PC-3 (cell line): ENCODE measurements at places on chromosomes 5 and 9. TPM values are rescaled to one million over a fixed set of nuclear protein-coding genes. Genes with fewer than 3 reads are reported as not detected.

GRCh38 chr5:93320920-93321445, 260.0 kb downstream of the NR2F1-AS1 start:
- H3K4me1 ChIP-seq, result no peaks in the 10 kb centered on the region
- no peaks in the 10 kb centered on the region for H3K36me3 ChIP-seq
- H3K4me3 ChIP-seq, result no peak overlapping the region
- no peaks in the 10 kb centered on the region for H3K27me3 ChIP-seq
- no peak for DNase-seq
- no peak overlapping the region for H3K27ac ChIP-seq

- H3K27ac ChIP-seq, result peak overlapping the region; percentile 83; the same call in 1 of the 2 replicates
- no peaks in the 10 kb centered on the region for H3K27me3 ChIP-seq
- no peaks in the 10 kb centered on the region for H3K36me3 ChIP-seq
- no peak for DNase-seq
- H3K4me1 ChIP-seq, result 0 out of 2 replicates have a peak, but pooled peaks cover 8% of the 10 kb centered on the region
These were observed 709 bp downstream of the FANCG start for GRCh38 chr9:35079041-35079425.

DNA sequence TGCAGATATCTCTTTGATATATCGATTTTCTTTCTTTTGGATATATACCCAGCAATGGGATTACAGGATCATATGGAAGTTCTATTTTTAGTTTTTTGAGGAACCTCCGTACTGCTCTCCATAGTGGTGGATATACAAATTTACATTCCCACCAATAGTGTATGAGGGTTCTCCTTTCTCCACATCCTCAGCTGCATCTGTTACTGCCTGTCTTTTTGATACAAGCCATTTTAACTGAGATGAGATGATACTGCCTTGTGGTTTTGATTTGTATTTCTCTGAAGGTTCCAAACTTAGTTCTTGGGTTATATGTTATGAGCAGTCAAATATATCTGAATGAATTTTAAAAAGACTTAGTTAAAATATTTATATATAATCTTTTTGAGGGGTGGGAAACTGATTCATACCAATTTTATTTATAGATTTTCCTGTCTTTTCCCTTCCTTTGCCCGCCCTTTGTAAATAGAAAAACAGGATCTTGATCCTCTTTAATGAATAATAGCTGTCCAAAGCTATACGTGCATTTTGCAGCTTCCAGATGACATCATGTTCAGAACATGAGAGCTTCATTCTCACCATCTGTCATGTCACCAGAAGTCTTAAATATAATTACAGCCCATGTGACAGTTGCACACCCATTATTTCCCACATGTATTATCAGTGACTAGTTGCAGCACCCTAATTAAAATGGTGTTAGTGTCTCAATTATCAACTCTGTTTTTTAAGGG, 6.2 kb upstream of the ARHGEF28 start:
- peaks cover 31% of the 10 kb centered on the region for H3K4me1 ChIP-seq
- H3K27ac ChIP-seq, result peak overlapping the region; percentile 30
- H3K27me3 ChIP-seq, result no peaks in the 10 kb centered on the region
- H3K36me3 ChIP-seq, result no peaks in the 10 kb centered on the region
- no peak overlapping the region for H3K4me3 ChIP-seq
- DNase-seq, result peak; percentile 31

The HTR4 gene
- not detected in 2 replicates for total RNA-seq

The UNC5A gene
- 0.07 and 0.46 TPM in 2 replicates for total RNA-seq

The THBS4 gene
- total RNA-seq, result 0.29 TPM in 1 of 2 replicates, not detected in the other

The PRR7 gene
- 40.6 and 47.2 TPM in 2 replicates for total RNA-seq

The FBP2 gene
- total RNA-seq, result not detected in 2 replicates

DNA sequence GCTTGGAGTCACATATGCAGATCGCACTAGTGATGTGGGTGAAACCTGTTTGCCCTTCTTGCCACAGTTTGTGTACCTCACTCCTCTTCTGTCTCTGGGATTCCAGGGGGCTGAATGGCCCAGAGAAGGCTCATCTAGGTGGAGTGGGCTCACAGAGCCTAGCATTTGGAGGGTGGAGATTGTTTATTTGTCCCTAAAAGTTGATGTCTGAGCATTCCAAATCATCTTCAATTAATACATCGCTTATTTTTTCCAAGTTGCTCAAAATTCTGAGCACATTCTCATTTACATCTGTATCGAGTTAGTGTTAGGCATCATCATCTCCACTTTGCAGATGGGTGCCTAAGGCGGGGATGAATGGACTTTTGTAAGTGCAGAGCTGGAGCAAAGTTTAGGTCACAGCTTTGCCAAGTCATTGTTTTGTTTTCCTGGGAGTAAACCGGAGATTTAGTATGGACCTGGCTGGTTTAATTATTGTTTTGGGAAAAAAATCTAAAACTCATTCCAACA, 2.0 kb downstream of the ABL1 start:
- H3K27me3 ChIP-seq, result no peaks in the 10 kb centered on the region
- H3K36me3 ChIP-seq, result no peaks in the 10 kb centered on the region
- peaks cover 28% of the 10 kb centered on the region for H3K4me1 ChIP-seq
- no peak for DNase-seq
- H3K4me3 ChIP-seq, result peak overlapping the region; percentile 73

The PCDHGC4 gene
- 0.58 and 1.5 TPM in 2 replicates for total RNA-seq

DNA sequence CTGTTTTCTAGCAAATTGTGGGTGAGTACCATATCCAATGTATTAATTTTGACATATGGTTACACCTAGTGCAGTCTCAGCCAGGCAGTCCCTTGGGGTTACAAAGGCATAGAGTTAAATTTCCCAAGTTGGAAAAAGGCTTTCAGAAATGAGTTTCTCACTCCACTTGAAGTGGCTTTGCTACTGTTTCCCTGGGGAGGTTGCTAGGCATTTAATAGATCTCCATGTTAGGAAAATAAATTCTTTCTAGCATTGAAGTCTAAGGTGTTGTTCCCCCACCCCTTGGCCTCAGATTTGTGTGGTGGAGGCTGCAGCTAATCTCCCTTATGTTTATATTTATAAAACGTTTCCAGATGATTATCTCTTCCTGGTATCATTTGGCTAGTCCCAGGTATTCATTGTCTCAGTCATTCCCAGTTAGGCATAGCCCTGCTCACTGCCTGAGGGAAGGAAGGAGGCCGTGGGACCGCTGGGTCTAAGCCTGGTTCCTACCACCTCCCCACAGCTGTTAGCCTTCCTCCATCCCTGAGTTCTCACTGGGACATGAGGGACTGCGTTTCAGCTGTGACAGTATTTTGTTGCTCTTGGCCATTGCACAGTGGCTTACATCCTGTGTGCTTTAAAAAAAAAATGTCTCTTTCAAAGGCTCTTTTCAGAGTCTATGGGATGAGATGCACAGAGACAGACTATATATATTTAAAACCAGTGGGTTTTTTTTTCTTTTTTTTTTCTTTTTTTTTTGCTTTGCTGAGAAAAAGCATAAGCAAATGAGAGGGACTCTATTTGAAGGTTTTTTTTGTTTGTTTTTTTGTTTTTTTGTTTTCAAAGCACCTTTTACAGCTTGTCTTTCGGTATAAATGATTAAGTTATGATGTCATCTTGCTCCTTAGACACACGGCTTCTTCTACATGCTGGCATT, 121.5 kb downstream of the MAST4 start:
- H3K27me3 ChIP-seq, result no peaks in the 10 kb centered on the region
- DNase-seq, result no peak
- H3K36me3 ChIP-seq, result no peaks in the 10 kb centered on the region
- H3K4me3 ChIP-seq, result no peak overlapping the region
- H3K4me1 ChIP-seq, result no peaks in the 10 kb centered on the region

The FOXD4 gene
- total RNA-seq, result 0.80 and 0.98 TPM in 2 replicates

GRCh38 chr5:178349075-178349511, 116.5 kb upstream of the PHYKPL start:
- H3K4me3 ChIP-seq, result no peak overlapping the region
- no peak overlapping the region for H3K27ac ChIP-seq

DNA sequence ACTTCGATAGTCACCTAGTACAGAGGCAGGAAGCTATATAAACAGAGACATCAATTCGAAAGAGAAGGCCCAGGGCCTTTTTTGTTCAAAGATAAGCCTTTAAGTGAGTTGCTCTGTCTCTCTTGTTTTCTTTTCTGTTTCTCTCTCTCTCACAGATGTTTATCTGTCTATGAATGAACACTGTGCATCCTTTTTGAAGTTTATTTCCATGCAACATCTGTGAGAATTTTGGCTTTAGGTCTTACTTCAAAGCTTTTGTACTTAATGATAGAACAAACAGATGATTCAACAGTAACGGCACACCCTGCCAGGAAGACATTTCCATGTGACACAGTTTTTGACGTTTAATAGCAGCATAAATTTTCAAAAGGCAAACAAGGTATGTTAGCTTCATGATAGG, 1413.1 kb upstream of the CDH6 start:
- H3K4me3 ChIP-seq, result no peak overlapping the region
- DNase-seq, result peak; percentile 63
- H3K36me3 ChIP-seq, result no peaks in the 10 kb centered on the region

GRCh38 chr5:1436036-1436435, 9.2 kb downstream of the SLC6A3 start:
- no peak overlapping the region for H3K4me3 ChIP-seq
- peaks cover 4% of the 10 kb centered on the region; the same call in 1 of the 2 replicates for H3K4me1 ChIP-seq
- no peaks in the 10 kb centered on the region for H3K36me3 ChIP-seq
- H3K27me3 ChIP-seq, result peaks cover 8% of the 10 kb centered on the region; the same call in 1 of the 2 replicates
- DNase-seq, result no peak
- no peak overlapping the region for H3K27ac ChIP-seq

DNA sequence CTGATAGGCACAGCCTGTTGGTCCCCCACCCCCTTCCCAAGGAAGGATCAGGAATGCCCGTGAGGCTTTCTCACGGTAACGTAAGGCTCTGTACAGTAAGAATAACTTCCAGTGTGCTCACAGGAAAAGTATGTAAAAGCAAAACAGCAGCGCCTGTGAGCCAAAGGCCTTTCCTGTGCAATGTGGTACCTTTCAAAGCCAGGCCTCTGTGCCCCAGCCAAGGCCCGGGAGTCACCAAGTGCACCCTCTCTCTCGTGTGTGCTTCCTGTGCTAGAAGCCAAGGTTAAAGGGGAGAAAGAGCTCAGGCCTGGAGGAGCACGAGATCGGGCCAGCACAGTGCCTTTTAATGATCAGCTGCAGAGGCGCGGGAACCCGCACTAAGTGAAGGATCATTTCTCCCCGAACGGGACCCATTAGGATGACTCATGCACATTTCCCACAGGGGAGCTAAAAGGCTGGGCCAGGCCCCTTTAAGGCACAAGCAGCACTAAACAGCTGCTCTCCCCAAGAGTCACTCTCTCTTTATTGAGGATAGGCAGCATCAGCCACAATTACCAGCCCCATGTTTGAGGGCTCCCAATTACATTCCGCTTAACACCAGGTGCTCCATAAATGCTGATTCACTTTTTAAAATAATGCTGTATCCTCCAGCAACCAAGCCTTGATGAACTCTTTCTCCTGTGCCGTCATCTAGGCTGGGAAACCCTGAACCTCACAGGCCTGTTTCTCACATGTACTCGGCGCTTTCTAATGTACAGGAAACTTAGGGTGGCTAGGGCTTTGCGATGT, 42.8 kb downstream of the SHB start:
- H3K27ac ChIP-seq, result peak overlapping the region; percentile 98
- no peaks in the 10 kb centered on the region for H3K27me3 ChIP-seq
- H3K36me3 ChIP-seq, result peaks cover 11% of the 10 kb centered on the region; the same call in 1 of the 2 replicates
- peaks cover 74% of the 10 kb centered on the region for H3K4me1 ChIP-seq
- peak overlapping the region; percentile 50; the same call in 1 of the 2 replicates for H3K4me3 ChIP-seq

DNA sequence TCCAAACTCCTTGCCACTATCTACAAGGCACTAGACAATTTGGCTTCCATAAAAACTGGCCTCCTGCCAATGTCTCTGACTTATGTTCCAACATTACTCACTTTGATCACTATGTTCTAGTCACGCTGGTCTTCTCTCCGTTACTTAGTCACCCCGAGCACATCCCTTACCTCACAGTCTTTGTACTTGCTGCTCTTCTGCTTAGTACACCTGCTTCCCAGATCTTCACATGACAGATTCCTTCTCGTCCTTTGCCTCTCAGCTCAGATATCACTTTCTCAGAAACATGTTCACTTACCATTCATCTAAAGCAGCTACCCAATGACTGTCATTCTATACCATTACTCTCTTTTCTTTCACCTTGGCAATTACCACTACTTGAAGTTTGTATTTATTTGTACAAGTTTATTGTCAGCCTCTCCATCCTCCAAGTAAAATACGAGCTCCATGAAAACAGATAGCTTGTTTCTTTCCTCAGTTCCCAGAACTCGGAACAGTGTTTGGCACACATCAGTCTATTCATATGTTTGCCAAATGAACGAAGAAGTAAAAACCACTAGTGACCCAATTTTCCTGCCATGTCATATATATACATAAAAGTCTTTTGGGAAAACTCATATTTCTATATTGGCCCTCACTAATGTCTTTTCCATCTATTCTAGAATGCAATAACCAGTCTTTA, 5.9 kb upstream of the SLC22A5 start:
- H3K4me3 ChIP-seq, result no peak overlapping the region
- H3K27ac ChIP-seq, result peak overlapping the region; percentile 44
- H3K27me3 ChIP-seq, result no peaks in the 10 kb centered on the region
- H3K4me1 ChIP-seq, result peaks cover 35% of the 10 kb centered on the region
- DNase-seq, result peak; percentile 94
- H3K36me3 ChIP-seq, result no peaks in the 10 kb centered on the region

GRCh38 chr5:155750101-155750500, 576.9 kb upstream of the SGCD start:
- H3K27me3 ChIP-seq, result no peaks in the 10 kb centered on the region
- no peaks in the 10 kb centered on the region for H3K36me3 ChIP-seq
- H3K4me1 ChIP-seq, result no peaks in the 10 kb centered on the region
- no peak for DNase-seq
- no peak overlapping the region for H3K4me3 ChIP-seq
- H3K27ac ChIP-seq, result no peak overlapping the region

DNA sequence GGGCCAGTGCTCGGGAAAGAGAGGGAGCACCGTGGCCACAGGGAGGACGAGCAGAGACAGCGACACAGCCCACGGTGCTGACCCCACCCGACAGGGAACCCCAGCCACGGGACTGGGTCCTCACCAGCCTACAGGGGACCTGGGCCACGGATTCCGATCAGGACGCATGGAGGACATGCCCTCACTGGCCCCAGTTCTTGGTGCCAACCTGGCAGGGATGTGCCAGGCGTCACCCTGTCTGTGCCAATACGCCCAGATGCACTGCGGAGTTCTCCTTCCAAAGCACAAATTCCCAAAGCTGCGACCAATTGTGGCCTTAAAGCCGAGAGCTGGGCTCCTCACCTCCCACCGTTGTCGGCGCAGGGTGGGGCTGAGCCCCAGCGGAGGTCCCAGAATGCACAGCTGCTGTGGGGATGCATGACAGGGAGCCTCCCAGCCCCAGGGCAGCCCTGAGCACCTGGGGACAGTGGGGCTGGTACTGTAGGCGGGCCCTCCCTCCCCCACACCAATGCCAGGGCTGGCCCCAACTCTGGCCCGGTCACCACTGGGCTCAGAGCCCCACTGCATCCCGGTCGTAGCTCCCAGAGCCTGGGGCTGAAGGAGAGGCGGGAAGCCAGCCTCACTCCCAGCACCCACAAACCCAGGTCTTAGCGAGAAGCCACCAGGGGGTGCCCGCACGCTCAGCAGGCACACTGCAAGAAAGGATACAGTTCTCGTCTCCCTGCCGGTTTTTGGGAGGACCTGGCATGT, 44.2 kb downstream of the NKD2 start:
- DNase-seq, result no peak
- H3K4me1 ChIP-seq, result no peaks in the 10 kb centered on the region
- H3K27ac ChIP-seq, result no peak overlapping the region
- H3K27me3 ChIP-seq, result no peaks in the 10 kb centered on the region
- no peak overlapping the region for H3K4me3 ChIP-seq

- H3K27me3 ChIP-seq, result no peaks in the 10 kb centered on the region
- DNase-seq, result peak; percentile 96
- H3K36me3 ChIP-seq, result no peaks in the 10 kb centered on the region
- peak overlapping the region; percentile 98 for H3K27ac ChIP-seq
- H3K4me1 ChIP-seq, result peaks cover 68% of the 10 kb centered on the region
These were observed 9.3 kb upstream of the TEX48 start for GRCh38 chr9:114691046-114691955.

GRCh38 chr5:1568201-1568979, 44.6 kb upstream of the LPCAT1 start:
- H3K36me3 ChIP-seq, result no peaks in the 10 kb centered on the region; the same call in 1 of the 2 replicates
- H3K4me3 ChIP-seq, result no peak overlapping the region
- no peaks in the 10 kb centered on the region for H3K27me3 ChIP-seq
- DNase-seq, result peak; percentile 90

The MBLAC2 gene
- total RNA-seq, result 7.8 and 12.4 TPM in 2 replicates

The CCL27 gene
- not detected in 2 replicates for total RNA-seq

The IDNK gene
- 1.4 and 2.8 TPM in 2 replicates for total RNA-seq
